ENCODE measurements at places on chromosomes 1 and 21. TPM values are rescaled to one million over a fixed set of nuclear protein-coding genes. Genes with fewer than 3 reads are reported as not detected.

Gene MPC2
- total RNA-seq: 83.9 TPM

DNA sequence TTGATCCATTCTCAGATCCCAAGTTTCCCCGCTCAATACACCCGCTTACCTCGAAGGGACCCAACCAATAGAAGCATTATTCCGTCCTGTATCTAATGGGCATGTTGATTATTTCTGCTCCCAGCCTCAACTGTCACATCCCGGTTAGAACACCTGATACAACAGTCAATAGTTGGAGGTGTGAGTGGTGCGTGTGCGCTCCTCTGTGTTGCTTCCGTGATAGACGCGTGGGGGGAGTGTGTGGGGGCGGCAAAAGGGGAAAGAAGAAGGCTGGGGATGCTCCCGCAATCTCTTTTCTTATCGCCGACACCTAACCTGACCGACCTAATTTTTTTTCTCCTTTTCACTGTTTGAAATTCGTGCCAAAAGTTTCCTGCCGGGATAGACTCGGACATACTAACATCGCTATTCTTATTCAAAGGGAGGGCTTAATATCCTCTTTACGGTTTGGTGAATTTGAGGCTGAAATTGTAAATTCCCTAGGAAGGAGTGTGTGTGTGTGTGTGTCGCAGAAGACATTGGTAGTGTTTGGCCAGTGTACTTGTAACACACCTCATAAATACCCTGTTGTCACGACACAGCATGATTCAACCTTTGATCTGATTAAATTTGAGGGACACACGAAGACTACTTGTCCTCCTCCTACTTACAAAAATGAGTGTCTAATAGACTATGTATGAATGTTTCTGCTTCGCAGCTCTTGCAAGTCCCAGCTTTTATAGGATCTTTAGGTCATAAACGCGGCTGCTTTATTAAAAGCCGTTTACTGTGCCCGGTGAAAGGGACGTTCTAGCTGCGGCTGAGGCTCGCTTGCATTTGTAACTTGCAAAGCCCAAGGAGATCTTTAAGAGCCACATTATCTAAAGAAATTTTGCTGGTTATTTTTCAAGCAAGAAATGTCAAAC lies 1.5 kb upstream of the PROX1 start:
- DNase-seq: no peak

GRCh38 chr1:181704546-181704945 lies 221.2 kb downstream of the CACNA1E start:
- no peak for DNase-seq

Gene IL23R
- not detected for total RNA-seq

Gene FMO1
- total RNA-seq: 0.58 TPM

Gene NPR1
- total RNA-seq: 156 TPM

GRCh38 chr1:184542291-184542690 lies 155.5 kb downstream of the C1orf21 start:
- DNase-seq: no peak

Gene RXRG
- total RNA-seq: 1.4 TPM
